ENCODE measurements at places on chromosomes 7 and 10.

DNA sequence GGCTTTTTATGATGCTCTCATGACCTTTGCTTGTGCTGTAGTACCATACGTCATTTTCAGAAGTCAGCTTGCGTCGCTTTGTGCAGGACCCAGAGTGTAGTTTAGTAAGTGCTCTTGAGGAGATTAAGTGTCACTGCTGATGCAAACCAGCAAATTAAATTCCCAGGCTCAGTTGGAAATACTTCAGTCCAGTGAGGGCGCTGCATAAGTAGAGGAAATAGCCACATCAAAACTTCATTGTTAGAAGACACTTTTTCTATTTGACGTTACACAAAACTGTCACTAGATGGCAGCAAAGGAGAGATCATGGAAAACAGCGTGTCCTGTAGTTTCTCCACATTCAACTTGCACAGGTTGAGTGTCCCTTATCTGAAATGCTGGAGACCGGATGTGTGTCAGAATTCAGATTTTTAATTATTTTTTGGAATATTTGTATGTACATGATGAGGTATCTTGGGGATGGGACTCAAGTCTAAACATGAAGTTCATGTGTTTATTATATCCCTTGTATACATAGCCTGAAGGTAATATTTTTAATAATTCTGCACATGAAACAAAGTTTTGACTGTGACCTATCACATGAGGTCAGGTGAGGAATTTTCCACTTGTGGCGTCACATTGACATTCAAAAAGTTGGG is 7.9 kb downstream of the ZNF22 start:
- peaks cover 6% of the 10 kb centered on the region for H3K36me3 ChIP-seq
- H3K27ac ChIP-seq: no peak overlapping the region
- H3K4me1 ChIP-seq: no peaks in the 10 kb centered on the region
- H3K4me3 ChIP-seq: no peak overlapping the region
- peak; percentile 59 for DNase-seq

DNA sequence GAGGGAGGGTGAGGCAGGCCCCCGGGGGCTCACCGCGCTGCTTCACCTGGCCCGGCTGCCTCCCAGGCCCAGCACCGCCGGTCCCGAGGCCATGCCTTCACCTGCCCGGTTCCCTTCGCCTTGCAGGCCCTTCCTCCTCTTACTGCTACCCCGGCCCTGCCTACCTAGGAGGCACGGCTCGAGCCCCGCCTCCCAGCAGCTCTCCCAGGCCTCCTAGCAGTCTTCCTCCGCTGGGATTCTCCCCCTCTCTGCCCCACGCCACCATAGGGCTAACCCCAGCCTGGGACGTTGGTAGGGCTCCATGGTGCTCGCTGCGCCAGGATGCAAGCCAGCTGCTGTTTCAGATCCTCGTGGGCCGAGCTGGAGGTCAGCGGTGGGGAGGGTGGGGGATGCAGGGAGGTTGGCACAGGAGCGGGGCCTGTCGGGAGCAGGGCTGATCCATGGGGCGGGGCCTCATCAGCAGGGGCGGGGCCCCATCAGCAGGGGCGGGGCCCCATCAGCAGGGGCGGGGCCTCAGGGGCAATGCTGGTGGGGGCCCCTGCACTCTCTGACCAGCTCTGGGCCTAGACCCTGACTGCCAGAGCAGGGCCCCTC is 63.3 kb downstream of the RASGEF1A start:
- peak; percentile 49 for DNase-seq
- peak overlapping the region; percentile 57 for H3K27ac ChIP-seq
- no peak overlapping the region for H3K4me3 ChIP-seq
- H3K36me3 ChIP-seq: no peaks in the 10 kb centered on the region
- peaks cover 14% of the 10 kb centered on the region for H3K4me1 ChIP-seq
- no peaks in the 10 kb centered on the region for H3K27me3 ChIP-seq

GRCh38 chr10:21972584-21972983 is 30.9 kb downstream of the DNAJC1 start:
- DNase-seq: no peak
- peaks cover 4% of the 10 kb centered on the region for H3K4me1 ChIP-seq
- H3K27me3 ChIP-seq: no peaks in the 10 kb centered on the region
- no peak overlapping the region for H3K4me3 ChIP-seq
- H3K36me3 ChIP-seq: no peaks in the 10 kb centered on the region

DNA sequence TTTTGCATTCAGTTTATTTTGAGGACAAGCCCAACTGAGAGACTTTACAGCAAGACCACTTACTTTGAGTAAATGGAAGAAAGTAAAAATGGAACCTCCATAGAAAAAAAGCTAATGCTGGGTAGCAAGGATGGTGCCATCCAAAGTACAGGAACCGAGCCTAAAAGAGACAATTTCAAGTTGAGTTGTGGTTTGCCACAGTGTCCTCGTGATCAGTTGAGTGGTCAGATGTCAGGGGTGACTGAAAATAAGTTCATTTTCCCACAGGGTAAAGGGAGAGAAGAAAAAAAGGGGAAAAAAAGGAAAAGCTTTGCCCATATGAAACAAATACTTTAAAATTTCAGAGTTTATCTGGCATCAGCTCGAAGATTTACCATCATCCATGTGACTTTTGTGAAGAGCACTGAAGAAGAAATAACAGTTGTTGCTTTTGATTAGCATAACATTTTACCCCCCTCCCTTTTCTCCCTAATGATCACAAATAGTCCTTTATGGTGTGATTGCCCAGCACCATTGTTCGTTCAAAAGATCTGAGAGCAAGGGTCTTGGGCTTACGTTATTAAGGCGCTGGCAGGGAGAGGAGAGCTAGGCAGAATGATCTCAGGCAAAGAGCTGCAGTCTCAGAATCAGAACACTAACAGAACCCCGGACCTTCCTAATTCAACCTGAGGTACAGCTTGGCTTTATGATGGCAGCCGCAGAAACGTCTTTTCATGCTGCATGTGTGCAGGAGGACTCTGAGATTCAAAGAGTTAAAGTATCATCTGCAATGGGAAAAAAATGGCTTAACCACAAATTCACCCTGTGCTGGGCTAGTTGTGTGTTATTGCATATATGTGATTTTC is 338.1 kb downstream of the RNLS start:
- no peak overlapping the region for H3K27ac ChIP-seq
- no peaks in the 10 kb centered on the region for H3K27me3 ChIP-seq
- no peak for DNase-seq
- H3K4me3 ChIP-seq: no peak overlapping the region

GRCh38 chr7:10789170-10789569 is 184.5 kb upstream of the PHF14 start:
- no peak for DNase-seq
- H3K4me1 ChIP-seq: no peaks in the 10 kb centered on the region
- H3K36me3 ChIP-seq: no peaks in the 10 kb centered on the region
- no peak overlapping the region for H3K4me3 ChIP-seq

Measured in CD8-positive, alpha-beta memory T cell (primary cell).